Urinary bladder (tissue), 4 donors: ENCODE measurements at places on chromosomes 3 and 15. TPM values are rescaled to one million over a fixed set of nuclear protein-coding genes. Genes with fewer than 3 reads are reported as not detected.

The TLE3 gene
- 21.5 TPM for polyA plus RNA-seq

The CEP70 gene
- polyA plus RNA-seq, result 13.3 TPM

The COMMD4 gene
- 76.2 TPM for polyA plus RNA-seq

The RBM5 gene
- 88.7 TPM for polyA plus RNA-seq

The CATSPER2 gene
- 0.82 TPM for polyA plus RNA-seq

The CYP1A2 gene
- polyA plus RNA-seq, result not detected

The PRSS50 gene
- polyA plus RNA-seq, result 0.10 TPM
